ENCODE measurements at places on chromosomes 11 and 22. TPM values are rescaled to one million over a fixed set of nuclear protein-coding genes. Genes with fewer than 3 reads are reported as not detected.

DNA sequence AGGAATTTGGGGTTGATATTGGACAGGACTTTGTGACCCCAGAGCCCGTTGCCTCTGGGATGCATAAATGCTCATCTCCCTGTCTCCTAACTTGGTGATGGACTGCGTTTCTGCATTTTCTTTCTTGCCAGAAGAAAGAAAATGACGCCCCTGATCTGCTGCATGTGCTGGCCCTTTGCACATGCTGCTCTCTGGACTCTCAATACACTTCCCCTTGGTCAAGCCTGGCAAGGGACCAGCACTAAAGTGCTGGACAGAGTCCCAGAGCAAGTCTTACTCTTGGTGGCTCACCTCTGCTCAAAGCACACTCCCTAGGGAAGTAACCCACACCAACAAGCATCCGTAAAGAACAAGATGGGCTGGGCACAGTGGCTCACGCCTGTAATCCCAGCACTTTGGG is 40.7 kb downstream of the MYH9 start:
- no peak for DNase-seq

DNA sequence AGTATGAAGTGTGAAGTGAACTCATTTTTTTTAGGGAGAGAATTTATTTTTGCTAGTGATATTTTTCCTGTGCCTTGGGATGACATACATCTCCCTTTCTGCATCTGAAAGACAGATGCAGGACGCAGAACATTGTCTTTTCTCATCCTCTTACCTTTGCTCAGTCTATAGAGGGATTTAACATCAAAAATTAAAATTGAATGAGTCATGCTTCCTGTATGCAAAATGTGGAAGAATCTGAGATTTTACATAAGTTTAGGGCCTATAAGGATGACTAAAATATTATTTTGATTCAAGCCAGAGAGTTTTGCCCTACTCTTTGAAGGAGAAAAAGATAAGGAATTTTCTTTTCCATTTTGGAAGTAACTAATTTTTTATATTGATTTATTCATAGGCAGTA is 27.3 kb downstream of the XRCC6 start:
- DNase-seq: no peak

DNA sequence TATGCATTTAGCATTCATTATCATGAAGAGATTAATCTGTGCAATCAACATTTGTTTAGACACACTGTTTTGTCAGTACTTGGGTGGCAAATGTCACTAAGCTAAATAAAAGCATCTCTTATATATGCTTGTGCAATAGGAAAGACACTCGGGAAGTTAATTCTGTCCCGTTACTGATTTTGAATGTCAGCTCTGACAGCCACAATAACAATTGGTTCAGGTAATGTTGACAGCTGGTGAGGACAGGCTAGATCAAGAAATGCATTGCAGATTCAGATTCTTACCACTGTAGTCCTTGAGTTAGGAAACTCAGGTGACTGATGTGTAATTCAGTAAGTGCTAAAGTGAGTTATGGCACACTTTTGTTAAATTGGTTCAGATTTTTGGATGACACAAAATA is 523.8 kb upstream of the FAT3 start:
- no peak for DNase-seq

- no peak for DNase-seq
Measured at GRCh38 chr22:20033045-20033706, 12.3 kb downstream of the TANGO2 start.

DNA sequence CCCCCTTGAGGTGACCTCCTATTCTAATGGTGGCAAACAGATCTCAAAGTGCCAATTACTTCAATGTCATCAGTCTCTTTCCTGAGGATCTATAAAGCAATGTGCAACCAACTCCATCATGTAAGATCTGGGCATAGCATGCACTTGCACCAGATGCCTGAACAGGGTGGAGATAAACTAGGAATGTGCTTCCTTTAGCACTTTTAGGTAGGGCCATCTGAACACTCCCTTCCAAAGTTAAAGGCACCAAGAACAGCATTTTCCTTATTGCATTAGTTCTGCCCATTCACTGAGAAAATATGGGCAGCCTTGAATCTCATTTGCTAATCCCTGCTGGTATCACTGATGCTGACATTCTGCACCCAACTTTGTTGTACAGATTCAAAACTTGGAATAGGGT is 112.0 kb downstream of the SGSM3 start:
- DNase-seq: peak; percentile 67

- DNase-seq: no peak
Measured at GRCh38 chr11:47276923-47277322, 7.0 kb downstream of the MADD start.

The PRR33 gene
- total RNA-seq: not detected

The CXCR5 gene
- not detected for total RNA-seq

The OR6A2 gene
- under 0.01 TPM for total RNA-seq

The SLC22A25 gene
- total RNA-seq: not detected

The MMP13 gene
- total RNA-seq: under 0.01 TPM
